ENCODE measurements at places on chromosomes 7 and 10. TPM values are rescaled to one million over a fixed set of nuclear protein-coding genes. Genes with fewer than 3 reads are reported as not detected.

DNA sequence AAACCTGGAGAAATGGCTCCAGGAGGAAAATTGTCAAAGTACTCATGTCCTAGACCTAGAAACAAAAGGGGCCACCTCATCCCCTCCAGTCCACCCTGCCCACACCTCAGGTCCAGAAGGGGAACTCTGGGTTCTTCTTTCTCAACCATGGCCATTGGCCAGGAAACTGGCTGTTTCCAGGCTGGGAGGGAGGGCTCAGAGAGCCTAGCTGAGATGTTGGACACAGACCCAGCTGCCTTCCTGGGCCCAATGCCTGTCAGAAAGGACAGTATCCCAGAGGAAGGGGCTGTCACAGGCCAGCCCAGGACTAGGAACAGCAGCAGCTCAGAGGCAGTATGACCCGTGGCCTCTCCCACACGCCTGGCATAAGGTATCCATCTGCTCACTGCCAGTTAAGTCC is 9.6 kb downstream of the GRID1 start:
- DNase-seq, result no peak

- no peak for DNase-seq
Measured at GRCh38 chr10:110409926-110410325, 87.8 kb upstream of the DUSP5 start.

DNA sequence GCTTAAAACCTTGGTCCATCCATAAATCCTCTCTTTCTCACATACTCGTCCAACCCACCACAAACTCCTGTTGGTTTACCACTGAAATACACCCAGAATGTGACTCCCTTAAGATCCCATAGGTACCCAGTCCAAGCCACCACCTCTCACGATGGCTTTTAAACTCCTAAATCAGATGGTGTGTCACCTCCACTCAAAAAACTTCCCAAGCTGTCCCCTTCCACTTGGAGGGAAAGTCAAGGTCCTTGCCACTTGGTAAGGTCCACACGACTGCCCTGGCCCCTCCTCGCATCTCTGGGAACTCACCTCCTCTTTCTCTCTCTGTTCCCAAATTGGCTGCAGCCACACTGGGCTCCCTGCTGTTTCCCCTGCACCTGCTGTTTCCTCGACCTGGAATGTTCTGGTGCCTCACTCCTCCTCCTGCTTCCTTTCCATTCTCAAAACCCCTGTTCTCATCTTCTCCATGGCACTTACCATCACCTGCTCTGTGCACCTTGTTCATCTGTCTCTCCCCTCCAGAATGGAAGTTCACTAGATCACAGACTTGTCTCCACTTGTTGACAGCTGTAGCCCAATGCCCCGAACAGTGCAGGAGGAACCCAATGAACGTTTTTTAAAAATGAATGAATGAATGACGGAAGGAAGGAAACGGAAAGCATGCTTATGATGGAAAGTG is 23.0 kb downstream of the ZFAND2A start:
- no peak for DNase-seq

DNA sequence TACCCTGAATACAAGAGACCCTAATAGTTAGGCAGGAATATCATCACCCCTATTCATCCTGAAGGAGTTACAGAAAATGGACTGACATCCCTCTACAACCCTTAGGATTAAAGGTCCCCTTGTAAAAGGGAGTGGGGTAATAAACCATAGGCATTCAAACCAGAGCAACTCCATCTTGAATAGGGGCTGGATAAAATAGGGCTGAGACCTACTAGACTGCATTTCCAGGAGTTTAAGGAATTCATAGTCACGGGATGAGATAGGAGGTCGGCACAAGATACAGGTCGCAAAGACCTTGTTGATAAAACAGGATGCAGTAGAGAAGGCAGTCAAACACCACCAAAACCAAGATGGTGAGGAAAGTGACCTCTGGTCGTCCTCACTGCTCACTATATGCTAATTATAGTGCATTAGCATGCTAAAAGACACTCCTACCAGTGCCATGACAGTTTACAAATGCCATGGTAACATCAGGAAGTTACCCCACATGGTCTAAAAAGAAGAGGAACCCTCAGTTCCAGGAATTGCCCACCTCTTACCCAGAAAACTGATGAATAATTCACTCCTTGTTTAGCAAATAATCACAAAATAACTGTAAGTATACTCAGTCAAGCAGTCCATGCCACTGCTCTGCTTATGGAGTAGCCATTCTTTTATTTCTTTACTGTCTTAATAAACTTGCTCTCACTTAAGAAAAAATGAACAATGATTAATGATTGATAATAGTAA is 37.2 kb downstream of the CUBN start:
- no peak for DNase-seq

GRCh38 chr10:24119896-24120295 is 89.0 kb upstream of the KIAA1217 start:
- DNase-seq, result no peak

DNA sequence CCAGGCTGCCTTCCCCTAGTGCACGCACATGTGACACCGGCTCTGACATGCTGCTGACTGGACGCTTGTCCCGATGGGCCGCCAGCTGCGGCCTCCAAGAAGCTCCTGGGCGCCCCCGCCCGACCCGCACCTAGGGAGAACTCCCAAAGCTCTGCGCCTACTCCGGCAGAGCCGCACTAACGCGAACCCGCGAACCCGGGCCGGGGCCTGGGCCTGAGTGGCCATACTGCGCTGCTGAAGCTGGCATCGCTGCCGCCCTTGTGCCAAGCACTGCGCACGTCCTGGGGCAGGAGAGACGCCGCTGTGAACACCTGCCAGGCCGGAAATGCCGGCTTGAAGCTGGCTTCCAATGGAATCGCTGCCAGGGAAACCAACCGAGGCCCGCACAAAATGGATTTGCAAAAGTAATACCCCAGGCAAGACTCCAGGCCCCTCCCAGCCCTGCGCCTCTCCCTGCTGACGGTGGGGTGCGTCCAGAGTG is 85.1 kb downstream of the WASHC2A start:
- peak; percentile 11 for DNase-seq

DNA sequence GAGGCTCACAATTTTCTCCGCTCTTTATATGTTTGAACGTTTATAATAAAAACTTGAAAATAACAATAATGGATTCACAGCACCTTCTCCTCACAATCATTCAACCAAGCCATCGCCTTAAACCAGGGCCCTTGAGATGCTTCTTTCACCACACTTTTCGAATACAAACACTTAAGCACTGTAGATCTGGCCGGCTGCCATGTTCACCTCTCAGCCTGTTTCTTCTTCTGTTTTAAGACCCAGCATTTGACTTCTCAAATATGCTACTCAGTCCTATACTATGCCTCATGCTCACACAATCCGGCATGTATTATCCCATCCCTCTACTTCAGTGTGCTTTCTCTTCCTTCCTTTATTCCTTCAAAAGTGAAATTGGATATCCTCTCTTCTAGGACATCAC is 280.6 kb downstream of the TFEC start:
- DNase-seq, result no peak

- no peak for DNase-seq
Measured at GRCh38 chr7:18855796-18856195, 261.6 kb downstream of the TWIST1 start.

GRCh38 chr10:75540981-75541380 is 109.6 kb downstream of the LRMDA start:
- DNase-seq, result no peak

- DNase-seq, result no peak
Measured at GRCh38 chr10:57102236-57102635, 741.2 kb upstream of the ZWINT start.

DNA sequence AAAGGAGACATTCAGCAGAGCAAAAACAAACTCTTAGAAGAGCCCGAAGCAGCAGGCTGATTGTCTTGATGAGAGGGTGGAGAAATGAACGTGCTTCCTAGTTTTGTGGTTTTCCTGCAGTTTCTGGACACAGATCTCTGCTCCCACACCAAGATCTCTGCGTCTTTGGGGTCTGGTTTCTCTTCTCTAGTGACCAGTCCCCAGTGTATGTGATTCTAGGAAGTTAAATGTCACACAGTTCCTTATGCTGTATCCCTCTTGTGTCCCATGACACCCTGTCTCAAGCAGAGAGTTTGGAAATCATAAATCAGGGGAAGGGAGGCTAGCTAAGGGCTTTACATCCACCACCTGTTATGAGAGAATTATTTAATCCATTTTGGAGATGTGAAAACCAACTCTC is 55.4 kb upstream of the KLF14 start:
- no peak for DNase-seq

DNA sequence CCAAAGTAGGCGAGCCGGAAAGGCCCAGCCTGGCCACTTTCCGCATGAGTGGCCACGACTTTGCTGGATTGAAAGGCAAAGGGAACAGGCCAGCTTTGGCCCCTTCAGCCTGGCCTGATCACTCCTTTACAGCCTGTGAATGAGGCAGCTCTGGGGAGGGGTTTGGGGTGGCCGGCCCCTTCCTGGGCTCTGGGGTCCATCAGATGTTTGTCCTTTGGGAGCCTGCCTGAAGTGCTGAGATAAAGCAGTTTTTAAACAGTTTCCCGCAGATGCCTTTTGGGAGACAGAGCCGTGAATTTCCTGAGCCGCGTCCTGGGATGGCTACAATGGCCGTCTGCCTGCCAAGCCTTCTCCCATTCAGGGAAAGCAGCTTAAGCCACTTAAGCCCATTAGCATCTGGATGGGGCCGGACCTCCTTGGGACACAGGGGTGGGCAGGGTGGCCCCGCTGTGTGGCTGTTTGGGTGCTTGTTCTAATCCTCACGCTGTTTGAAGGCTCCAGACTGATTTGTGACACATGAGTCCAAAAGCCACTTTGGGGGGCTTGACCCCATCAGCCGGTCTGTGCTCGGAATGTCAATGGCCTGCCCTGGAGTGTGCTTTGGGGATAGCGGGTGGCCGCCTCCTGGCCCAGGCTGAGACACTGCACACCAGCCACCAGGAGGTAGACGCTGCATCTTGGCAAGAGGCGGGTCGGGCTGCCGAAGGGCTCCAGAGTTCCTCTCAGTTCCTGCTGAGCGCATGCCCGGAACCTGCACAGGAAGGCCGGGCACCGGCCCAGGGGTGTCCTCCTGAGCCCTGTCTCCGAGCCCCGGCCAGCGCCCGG is 38.9 kb downstream of the NKX6-2 start:
- no peak for DNase-seq

- no peak for DNase-seq
Measured at GRCh38 chr7:77985232-77985973, 186.8 kb downstream of the PHTF2 start.

DNA sequence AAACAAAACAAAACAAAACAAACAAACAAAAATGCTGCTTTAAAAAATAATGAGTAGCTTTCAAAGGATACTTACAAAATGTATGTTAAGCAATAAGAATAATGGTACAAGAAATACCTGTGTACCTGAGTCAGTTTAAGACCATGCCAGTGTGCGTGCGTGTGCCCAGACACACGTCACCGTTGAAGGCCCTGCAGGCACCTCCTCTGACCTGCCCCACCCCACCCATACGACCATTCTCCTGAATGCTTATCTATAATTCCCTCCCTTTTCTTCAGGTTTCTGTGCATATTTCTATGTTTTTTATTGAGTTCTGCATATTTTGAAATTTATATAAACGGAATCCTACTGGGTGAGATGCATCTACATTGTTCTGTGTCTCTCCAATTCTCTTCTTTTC is 374.2 kb upstream of the KLF6 start:
- DNase-seq, result no peak

DNA sequence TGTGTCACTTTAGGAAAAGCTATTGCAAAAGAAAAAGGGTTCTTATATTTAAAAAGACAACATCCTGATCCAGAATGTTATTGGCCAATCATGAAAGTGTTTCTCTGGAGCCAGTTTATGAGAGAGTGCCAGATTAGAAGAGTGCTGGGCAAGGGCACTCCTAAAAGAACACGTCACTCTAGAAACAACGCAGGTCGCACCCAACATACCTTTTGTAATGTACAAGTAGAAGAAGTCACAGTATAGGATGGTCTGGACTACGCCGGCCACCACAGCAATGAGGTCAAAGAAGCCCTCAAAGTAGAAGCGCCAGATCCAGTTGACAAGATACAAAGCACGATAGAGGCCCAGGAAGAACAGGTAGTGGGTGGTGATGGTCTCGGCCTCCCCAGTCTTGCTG is 18.1 kb upstream of the DAGLB start:
- DNase-seq, result no peak

Gene AHR
- 36.6 TPM for polyA plus RNA-seq

Gene TMEM213
- 39.2 TPM for polyA plus RNA-seq

Gene SEMA3D
- polyA plus RNA-seq, result 57.7 TPM

Gene NXPH1
- 0.25 TPM for polyA plus RNA-seq

Gene OAT
- 91.5 TPM for polyA plus RNA-seq

Gene ADCY1
- 3.1 TPM for polyA plus RNA-seq

Gene TMEM176B
- polyA plus RNA-seq, result 78.4 TPM

Gene NEUROG3
- polyA plus RNA-seq, result not detected

Gene CPA4
- polyA plus RNA-seq, result 0.55 TPM

Gene KCNMA1
- polyA plus RNA-seq, result 3.6 TPM

Gene PPP1R17
- polyA plus RNA-seq, result not detected

Measured in left kidney (tissue), 8 donors.